Thoracic aorta (tissue), 2 donors: ENCODE measurements at places on chromosomes 16 and 17. TPM values are rescaled to one million over a fixed set of nuclear protein-coding genes. Genes with fewer than 3 reads are reported as not detected.

PLCG2 gene
- total RNA-seq = 11.6 TPM

DNA sequence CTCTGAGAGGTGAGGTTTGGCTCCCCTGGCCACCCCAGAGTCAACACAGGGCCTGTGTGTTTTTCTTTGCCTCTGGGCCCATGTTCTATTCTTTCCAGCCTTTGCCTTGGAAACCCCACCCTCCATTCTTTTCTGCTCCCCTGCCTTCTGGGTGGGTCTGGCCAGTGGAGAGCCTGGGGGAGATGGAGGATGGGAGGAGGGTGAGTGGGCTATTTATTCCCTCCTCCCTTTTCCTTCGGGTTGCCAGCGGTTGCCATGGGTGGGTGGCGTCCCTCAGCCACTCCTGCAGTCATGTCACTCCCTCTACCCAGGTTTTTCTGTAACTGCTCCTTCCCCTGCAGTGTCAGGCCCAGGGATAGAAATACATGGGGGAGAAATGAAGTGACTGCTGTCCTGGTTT lies 15.5 kb downstream of the CMIP start:
- no peak for DNase-seq

- no peak for DNase-seq
Measured at GRCh38 chr17:82229698-82230608, 1.1 kb downstream of the SLC16A3 start.

GRAP gene
- 1.6 TPM for total RNA-seq

GRCh38 chr17:14048169-14048568 lies 21.1 kb upstream of the COX10 start:
- no peak for DNase-seq

- no peak for DNase-seq
Measured at GRCh38 chr17:56320443-56320842, 167.2 kb downstream of the ANKFN1 start.

RRAD gene
- total RNA-seq = 88.3 TPM

RSAD1 gene
- total RNA-seq = 35.3 TPM

HEATR9 gene
- total RNA-seq = not detected

DNA sequence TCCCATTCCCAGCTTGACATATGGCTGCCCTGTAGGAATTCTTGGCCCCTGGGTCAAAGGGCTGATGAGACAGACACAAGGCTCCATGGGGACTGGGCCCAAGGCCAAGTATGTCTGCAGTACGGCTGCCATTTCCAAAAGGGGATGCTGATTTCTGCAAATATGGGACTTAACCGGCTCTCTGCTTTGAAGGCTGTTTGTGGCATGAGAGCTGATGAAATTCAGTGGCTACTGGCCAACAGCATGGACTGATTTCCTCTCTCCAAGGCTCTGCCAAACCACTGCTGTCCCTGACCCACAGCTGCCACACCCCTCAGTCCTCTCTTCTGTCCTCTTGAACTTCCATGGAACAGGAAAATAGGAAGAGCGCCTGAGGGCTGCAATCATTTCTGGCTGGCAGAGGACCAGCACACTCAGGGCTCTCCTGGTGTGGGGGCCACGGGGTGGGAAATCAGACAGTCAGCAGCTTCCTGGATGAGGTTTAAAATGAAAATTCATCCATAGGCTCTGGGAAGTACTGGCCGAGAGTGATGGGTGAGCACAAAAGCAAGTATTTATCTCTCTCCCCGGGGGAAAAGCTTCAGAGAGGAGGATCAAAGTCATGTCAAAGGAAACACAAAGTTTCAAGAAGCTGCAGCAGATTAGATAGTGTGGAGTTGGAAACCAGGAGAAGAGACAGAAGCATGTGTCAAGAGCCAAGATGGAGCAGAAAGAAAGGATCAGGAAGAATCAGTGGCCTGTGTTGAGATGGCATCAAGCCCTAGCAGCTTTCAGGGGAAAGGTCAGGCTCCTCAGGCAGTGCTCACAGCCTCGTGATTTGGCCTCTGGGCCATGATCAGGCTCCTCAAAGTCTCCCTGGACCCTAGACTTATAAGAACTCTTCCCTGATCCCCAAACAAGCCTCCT lies 64.1 kb upstream of the SREBF1 start:
- DNase-seq = peak; percentile 47

DNA sequence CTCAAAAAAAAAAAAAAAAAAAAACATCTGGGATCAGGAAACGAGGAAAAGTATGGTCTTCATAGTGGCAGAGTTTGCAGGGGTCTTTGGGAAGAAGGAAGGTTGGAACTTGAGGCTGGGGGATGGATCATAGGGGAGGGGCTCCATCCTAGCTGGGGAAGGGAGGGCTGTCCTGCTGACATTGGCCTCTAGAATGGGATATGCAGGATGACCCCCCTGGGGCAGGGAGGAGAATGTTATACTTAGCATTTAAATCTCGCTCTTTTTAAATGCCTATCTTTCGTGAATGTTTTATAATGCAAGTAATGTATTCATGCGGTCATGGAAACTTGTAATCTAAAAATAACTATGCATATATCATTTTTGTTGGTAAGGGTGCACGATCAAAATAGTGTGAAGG lies 33.2 kb downstream of the TMEM235 start:
- DNase-seq = no peak

DNA sequence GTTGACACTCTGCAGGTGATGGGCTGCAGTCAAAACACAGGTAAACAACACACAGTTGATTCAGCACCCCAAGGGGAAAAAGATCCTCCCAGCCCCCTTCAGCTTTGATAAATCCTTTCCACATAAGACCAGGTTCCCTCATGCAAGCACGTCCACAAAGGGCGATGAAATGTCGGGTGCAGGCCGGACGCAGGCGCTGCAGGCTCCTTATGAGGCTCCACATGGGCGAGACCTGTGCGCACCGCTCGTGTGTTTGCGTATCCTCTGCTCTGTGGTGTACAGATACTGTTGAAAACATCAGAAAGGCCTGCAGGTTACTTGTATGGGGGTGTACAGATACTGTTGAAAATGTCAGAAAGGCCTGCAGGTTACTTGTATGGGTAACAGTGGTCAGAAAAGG lies 14.4 kb upstream of the ZNF750 start:
- DNase-seq = no peak

- no peak for DNase-seq
Measured at GRCh38 chr17:10384175-10384574, 11.4 kb upstream of the MYH13 start.

DNA sequence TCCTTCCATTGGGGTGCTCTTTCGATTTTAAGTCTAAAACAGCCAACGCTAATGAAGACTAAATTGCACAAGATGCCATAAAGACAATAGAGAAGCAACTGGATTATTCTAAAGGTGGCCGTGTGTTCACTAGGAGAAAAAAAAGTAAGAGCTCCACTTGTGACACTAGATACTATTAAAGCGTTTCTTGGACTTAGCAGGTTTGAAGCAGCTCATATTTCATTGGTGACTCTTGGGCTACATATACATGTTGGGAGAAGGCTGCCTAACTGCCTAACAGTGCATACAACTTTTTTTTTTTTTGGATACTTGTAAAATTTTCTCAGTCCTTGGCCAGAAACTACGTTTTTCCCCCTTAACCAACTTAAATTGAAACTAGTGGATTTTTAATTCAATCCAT lies 111.8 kb upstream of the NOG start:
- no peak for DNase-seq

GRCh38 chr17:55458287-55458900 lies 36.8 kb upstream of the MMD start:
- no peak for DNase-seq

DNA sequence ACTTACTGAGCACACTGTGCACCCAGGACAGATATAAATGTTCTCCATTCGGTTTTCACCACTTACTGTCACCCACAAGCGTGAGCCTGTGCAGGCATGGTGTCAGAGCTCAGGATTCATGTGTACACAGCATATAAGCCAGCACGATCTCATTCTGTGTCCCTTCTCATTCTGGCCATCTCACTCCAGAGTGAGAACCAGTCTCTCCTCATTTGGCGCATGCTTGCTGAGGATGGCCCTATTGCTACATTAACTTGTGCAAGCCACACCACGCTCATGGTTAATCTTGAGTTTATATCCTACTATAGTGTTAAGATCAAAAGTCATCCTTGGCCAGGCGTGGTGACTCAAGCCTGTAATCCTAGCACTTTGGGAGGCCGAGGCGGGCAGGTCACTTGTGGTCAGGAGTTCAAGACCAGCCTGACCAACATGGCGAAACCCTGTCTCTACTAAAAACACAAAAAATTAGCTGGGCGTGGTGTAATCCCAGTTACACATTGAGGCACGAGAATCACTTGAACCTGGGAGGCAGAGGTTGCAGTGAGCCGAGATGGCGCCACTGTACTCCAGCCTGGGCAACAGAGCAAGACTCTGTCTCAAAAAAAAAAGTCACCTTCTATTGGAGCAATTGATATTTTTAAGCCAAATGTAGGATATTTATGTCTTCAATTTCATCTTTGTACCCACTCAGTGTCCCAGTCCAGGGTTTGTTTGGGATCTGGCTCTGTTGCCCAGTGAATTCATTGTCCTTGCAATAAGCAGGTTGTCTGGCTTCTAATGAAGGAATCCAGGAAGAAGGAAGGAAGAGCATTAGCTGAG lies 20.9 kb downstream of the SOCS1 start:
- DNase-seq = no peak

TMEM132E gene
- total RNA-seq = 1.9 TPM

DNA sequence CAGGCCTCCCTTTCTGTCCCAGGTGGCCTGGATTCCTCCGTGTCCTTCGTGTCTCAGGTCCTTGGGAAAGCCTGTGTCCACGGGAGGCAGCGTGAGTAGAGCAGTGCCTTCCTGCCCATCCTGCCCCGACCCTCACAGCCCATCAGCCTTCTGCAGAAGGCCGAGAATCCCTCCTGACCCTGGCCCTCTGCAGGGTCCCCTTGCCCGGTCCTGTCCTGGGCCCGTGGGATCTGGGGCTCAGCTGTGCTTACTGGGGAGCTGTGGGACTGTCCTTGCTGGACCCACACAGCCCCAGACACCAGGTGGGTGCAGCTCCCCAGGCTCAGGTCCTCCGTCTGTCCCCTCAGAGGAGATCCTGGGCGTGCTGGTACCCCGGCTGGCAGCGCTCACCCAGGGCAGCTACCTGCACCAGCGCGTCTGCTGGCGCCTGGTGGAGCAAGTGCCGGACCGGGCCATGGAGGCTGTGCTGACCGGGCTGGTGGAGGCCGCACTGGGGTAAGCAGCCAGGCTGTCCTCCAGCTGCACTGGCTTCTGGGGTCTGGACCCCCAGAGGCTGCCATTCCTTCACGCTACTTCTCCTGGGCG lies 3.9 kb downstream of the TELO2 start:
- DNase-seq = no peak

DNA sequence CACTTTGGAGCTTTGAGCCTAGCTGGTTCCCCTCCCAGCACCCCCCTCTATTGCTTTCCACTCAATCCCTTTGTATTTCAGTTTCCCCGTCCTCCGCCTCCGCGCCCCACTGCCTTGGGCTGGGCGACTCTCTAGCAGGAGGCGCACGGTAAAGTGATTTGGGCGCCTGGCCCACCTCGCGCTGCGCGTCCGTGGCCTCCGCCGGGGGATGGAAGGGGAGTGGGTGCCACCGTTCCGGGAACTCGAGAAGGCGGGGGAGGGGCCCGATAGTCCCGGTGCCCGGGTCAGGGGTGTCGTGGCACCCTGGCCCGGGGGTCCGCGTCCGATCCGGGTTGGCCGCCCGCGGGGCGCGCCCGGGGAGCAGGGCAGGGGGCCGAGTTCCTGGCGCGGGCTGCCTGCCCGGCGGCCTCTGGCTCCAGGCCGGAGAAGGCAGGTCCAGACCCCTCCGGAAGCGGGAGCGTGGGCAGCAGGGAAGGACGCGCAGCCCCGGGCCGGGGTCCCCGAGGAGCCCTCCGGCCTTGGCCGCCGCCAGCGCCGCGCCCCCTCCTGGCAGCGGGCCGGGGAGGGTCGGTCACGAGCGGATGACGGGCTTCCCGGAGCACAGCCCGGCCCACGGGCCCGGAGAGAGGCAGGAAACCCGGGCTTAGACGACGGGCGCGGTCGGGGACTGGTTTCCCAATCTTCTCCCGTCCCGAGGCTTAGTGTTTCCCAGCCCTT lies 15.8 kb downstream of the MEOX1 start:
- peak; percentile 23 for DNase-seq

KRTAP1-5 gene
- total RNA-seq = not detected

DNA sequence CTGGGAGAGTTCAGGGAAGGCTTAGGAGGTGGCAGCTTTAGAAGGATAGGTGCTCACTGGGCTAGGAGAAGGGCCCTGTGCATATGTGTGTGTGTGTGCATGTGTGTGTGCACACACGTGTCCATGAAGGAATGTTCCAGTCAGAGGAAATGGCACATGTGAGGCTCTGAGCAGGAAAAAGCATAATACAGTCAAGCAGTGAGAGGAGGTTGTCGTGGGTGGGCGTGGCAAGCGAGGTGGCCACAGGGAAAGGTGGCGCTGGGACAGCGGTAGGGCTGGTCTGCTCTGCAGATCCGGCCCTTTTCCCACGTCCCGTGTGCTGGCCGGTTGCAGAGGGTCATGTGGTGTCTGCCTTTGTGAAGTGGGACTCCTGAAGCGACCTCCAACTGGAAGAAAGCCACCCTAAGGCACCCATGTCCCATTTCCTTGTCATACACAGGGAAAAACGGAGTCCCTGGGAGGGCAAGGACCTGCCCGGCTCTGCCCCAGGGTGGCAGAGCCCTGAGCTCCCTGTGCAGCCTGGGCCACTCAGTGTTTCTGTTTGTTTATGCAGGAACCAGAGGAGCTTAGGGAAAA lies 40.1 kb downstream of the NT5M start:
- no peak for DNase-seq

GRCh38 chr16:77450790-77451487 lies 16.1 kb upstream of the ADAMTS18 start:
- no peak for DNase-seq

ALOX15B gene
- total RNA-seq = 8.3 TPM

GRCh38 chr16:46908540-46909372 lies 24.6 kb downstream of the GPT2 start:
- no peak for DNase-seq

- no peak for DNase-seq
Measured at GRCh38 chr16:164827-165538, 795 bp upstream of the HBM start.

GRCh38 chr16:30894540-30895368 lies 877 bp upstream of the BCL7C start:
- no peak for DNase-seq

DNA sequence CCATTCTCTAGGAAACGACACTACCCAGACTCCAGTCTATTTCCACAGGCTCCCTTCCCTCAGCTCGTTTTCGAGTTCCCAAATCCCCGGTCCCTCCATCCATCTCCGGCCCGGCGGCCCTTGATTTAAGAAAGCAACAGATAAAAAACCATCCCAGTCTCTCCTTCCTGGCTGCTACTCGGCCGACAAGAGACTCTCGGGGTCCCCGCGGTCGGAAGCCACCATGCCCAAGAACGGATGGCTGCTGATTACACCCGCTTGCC lies 182 bp downstream of the RPL26 start:
- DNase-seq = no peak

GRCh38 chr16:56576585-56577299 lies 11.9 kb downstream of the MT4 start:
- peak; percentile 6 for DNase-seq
